ENCODE measurements at places on chromosomes 3 and 15.

DNA sequence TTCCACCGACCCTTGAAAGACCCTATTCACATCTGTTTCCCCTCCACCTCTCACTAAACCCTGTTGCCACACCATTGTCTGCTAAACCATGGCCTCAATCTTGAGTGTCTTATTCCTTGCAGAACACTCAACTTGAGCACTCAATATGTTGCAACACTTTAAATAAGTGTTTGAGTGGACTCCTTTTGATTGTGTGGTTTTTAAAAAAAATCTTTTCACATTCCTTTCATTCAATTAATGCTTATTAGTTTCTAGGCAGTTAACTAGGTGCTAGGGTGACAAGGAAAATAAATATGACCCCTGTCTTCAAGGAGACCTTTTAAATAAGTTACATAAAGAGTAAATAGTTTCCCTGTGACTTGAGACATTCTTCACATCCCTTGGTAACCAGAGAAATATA lies 13.3 kb upstream of the HHLA2 start:
- H3K27ac ChIP-seq = no peak overlapping the region
- DNase-seq = no peak
- no peak overlapping the region for H3K4me3 ChIP-seq
- H3K36me3 ChIP-seq = no peaks in the 10 kb centered on the region
- no peaks in the 10 kb centered on the region for H3K4me1 ChIP-seq
- no peaks in the 10 kb centered on the region for H3K27me3 ChIP-seq

DNA sequence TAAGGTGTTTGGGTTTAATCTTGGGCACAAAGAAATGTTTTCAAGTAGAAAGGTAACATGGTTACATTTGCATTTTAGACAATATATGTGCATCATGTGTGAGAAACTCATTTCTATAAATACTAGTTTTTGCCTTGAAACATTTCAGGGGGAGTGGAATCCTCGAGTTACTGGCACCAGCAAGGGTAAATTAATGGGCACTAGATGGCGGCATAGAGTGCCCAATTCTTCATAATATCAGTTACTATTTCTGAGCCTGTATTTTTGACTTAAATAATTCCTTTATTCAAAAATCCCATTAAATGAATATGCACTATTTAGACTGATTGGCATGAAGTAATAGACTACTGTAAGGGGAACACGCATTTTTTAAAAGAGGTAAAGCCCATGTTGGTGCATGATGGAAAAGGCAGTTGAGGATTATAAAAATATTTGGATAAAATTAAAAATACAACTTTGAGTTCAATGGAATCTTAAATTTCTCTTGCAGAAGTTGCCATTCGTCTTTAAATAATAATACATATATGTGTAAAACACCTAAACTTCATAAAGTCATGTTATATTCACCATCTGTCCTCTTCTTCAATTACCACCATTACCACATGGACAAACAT lies 106.3 kb downstream of the ZBTB20 start:
- peaks cover 14% of the 10 kb centered on the region for H3K4me1 ChIP-seq
- H3K36me3 ChIP-seq = no peaks in the 10 kb centered on the region
- no peaks in the 10 kb centered on the region for H3K27me3 ChIP-seq
- H3K27ac ChIP-seq = no peak overlapping the region
- peak; percentile 10 for DNase-seq

DNA sequence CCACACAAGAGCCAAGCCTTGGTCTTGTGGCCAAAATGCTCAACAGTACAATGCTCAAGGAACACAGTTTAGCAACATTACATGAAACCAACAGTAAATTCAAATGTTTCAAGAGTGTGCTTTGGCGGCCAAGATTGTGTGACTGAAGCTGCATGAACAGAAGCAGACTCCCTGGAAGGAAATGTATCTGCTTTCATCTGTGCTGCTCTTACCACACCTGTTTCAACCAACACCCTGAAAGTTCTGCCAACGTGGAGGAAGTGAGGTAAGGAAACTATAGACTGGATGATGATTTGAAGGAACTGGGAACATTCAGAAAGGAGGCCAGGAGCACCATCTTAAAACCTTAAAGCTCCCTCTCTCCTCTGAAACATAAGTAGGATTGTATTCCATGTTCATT lies 55.7 kb downstream of the MB21D2 start:
- H3K4me3 ChIP-seq = no peak overlapping the region
- no peaks in the 10 kb centered on the region for H3K4me1 ChIP-seq
- no peaks in the 10 kb centered on the region for H3K27me3 ChIP-seq

GRCh38 chr3:8712908-8713255 lies 20.7 kb upstream of the CAV3 start:
- H3K4me1 ChIP-seq = no peaks in the 10 kb centered on the region
- H3K36me3 ChIP-seq = no peaks in the 10 kb centered on the region
- H3K27me3 ChIP-seq = peaks cover 23% of the 10 kb centered on the region
